Effector memory CD8-positive, alpha-beta T cell (primary cell): ENCODE measurements at places on chromosomes 7 and 10.

DNA sequence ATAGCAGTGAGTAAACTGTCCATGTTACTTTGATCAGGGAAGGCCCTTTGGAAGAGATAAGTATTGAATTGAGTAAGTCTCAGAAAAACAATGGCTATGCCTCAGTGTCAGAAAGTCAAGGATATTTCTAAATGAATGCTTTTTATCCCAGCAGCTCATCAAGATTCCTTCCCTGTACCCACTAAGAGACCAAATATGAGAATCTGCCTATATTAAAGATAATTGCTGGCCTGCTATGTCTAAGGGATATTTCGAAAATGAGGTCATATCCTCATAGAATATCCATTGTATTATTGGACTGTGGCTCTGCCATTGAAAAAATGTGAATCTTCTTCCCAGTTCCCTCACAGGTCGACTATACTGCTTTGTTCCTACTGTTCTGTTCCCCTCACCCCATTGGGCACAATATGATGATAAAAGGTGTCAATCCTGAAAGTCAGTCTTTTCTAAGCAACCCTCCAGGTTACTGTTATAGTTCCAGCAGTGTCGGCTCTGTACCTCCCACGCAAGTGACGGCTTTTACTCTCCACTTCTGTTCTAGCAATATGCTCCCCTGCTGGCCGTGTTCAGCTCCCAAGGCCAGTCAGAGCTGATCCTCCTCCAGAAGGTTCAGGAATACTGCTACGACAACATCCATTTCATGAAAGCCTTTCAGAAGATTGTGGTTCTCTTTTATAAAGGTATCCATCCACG is 51.7 kb downstream of the BZW2 start:
- no peak for DNase-seq

- no peak for DNase-seq
Observed at GRCh38 chr10:9230625-9231024, 1176.1 kb downstream of the GATA3 start.

DNA sequence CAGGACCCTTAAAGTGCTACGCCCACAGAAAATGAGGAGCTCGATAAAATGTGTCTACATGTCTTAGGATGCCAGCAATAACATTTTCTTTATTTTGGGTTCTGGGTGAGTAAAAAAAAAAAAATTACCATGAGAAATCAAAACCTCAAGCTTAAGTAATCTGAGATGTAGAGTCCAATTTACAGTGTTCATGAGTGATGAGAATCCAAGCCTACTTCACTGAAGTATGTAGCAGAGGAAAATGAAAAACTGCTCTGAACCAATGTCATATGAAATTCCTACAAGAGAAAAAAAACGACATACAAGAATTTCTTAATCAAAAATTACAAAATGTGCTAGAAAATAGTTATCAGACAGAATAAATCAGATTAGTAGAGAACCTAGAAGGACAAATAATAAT is 274.4 kb downstream of the HTR7 start:
- DNase-seq, result no peak

DNA sequence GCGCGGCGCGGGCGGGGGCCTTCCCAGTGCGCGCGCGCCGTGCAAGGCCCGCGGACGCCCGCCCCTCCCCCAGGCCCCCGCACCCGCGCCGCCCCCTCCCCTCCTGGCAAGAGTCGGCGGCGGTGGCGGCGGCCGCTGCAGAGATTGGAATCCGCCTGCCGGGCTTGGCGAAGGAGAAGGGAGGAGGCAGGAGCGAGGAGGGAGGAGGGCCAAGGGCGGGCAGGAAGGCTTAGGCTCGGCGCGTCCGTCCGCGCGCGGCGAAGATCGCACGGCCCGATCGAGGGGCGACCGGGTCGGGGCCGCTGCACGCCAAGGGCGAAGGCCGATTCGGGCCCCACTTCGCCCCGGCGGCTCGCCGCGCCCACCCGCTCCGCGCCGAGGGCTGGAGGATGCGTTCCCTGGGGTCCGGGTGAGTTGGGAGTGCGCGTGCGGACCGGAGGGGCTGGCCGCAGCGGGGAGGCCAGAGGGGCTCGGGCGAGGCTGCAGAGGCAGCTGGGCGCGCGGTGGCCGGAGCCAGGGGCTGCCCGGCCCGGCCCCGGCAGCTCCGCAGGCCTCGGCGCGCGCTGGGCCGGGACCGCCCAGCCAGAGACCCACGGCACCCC is at the start of gene BMPR1A:
BMPR1A (plus strand) TSS at position 109 of the 602 bp plus-strand sequence. CDS start 119,400 bp downstream, outside the sequence.
- DNase-seq, result no peak

DNA sequence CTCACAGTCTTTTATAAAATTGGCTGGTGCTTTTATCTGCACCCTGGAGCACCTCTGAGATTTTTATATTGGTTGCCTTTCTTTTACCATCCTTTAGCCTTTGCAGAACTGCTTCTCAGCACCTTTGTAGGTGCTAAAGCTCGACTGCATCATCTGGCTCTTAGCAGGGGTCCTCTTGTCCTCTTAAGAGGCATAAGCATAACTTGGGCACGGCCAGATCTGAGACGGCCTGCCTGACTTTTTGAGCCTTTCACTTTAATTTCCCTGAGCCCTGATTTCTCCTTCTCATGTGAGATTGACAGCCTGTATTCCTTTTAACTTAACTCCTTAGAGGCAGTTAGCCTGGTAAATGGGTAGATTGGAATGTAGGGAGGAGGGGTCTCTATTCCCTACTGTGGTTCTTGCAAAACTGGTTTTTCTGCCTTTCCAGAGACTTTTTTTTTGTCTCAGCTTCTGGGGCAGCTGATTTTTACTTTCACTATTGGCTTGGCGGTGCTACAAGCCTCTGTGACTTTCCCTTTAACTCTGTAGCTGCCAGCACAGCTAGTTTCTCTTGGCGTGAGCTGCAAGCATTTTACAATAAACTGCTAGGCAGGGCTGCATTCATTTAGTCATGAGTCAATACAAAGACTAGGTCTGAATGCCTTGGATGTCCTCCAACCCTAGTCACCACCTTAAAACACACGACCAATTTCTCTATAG is 24.0 kb downstream of the ZPBP start:
- peak; percentile 20 for DNase-seq

DNA sequence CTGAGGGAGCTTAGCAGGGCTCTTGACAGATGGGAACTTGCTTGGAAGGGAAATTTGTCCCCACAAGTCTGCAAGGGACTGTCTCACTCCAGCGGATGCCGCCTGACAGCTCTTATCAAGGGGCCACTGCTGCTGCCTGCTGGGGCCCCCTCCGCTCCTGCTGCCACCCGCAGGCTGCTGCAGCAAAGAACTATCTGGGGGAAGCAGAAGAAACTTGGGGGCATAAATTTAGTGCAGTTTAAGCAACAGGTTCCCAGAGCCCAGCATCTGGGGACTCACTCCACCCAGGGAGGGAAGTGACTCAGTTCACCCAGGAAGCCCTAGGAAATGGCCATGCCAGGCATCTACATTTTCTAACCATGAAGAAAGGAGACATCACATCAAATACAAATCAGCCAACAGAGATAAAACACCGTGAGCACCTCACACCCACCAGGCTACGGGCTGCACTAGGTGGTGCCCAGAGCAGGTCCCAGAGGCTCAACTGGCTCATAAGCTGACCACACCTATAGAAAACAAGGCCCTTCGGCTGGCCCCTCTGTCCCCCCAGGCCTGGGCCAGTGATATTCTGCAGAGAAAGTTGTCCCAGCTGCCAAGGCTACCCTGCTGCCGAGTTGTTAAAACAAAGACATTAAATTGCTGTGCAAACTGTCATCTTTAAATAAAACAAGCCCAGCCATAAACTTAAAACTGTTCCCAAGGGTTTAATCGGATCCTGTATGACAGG is 3.7 kb downstream of the RGS10 start:
- DNase-seq, result no peak

DNA sequence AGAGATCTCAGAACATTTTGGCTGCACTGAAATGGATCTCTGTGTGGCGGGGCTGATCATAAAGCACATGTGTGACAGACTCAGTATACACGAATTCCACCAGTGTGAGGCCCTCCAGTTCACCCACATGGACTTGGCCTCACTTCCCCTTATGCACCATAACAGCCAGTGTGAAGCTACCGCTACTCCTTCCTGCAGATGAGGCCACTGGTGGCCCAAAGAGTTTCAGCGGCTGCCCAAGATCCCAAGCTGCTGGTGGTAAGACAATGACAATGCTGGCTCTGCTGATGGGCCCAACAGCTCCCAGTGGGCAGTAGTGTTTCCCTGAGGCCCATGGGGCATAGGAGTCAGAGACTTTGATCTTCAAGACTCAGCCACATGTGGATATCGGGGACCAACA is 21.0 kb upstream of the C10orf71 start:
- DNase-seq, result no peak

DNA sequence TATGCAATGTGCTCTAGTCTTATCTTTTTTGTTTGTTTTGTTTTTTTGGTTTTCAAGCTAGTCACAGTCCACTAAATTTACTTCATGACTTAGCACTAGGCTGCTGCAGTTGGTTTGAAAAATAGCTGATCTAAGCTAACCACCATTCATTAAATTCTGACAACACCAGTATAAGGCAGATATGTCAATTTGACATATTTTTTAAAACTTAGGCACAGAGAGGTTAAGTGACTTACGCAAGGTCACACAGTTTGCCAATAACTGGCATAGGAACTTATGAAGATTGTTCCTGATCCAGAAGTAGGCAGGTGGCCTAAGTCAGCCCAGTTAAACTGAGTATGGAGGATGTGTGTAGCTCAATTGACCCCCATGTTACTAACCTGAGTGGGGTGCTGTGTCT is 377.3 kb upstream of the NFE2L3 start:
- no peak for DNase-seq

GRCh38 chr7:945147-945555 is 9.3 kb downstream of the ADAP1 start:
- DNase-seq, result no peak

DNA sequence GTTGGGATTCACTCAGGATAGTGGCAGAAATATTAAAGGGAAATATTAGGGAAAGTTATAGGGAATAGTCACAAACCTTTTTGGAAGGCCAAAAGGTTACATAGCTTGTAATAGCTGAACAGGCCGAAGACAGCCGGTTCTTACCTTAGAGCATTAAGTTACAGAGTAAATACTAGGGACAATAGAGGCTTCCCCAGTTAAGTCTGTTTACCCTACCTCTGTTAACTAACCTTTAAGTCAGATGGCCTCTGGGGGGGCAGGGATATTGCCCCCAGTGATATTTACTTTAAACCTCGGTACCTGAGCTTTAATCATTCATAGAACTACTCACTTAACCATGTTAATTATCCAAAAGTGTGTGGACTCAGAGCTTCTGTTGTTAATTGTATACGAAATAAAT is 7.4 kb downstream of the POLR1F start:
- no peak for DNase-seq

GRCh38 chr10:27564880-27565279 is 60.8 kb downstream of the RAB18 start:
- DNase-seq, result no peak

GRCh38 chr10:48449501-48450232 is 143.2 kb downstream of the MAPK8 start:
- no peak for DNase-seq

DNA sequence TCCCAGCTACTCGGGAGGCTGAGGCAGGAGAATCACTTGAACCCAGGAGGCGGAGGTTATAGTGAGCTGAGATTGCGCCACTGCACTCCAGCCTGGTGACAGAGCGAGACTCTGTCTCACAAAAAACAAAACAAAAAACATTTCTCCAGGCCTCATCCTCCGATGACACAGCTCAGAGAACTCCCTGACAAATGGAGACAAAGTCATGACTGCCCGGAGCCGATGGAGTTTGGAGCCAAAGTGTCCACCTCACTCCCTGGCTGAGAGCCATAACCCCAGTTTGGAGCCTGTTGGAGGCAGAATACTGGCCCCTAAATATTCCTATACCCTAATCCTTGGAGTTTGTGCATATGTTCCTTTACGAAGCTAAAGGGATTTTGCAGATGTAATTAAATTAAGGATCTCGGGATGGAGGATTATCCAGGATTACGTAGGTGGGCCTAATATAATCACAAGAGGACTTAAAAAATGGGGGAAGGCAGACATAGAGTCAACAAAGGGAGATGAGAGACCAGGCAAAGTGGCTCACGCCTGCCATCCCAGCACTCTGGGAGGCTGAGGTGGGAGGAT is 22.7 kb downstream of the SSC4D start:
- DNase-seq, result no peak

DNA sequence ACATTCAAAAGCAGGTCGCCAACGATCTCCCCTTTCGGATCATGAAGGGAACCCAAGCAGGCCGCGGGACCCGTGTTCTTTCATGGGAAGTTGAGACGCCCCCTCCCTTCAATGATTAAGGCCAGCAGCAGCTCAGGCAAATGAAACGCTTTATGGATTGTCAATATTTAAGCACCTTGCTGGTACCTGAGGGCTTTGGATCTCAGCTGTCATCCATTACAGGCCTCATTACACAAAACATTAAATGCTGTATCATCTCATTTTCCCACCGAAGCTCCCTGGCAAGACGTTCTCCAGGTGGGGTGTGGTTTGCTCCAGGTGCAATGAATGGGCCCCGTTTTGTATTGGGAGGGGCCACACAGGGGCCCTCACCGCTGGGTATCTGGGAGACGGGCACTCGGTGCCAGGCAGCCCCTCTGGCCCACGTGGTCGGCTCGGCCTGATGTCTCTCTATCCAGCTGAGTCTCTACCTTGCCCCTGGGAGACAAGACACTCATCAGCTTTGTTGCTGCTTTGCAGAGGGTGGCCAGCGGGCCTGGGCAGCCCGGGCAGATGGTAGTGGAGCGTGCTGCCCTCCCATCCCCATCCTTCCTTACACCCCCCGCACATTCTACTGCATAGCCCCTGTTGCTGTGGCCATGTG is 456.1 kb upstream of the FOXK1 start:
- DNase-seq, result no peak
